ENCODE measurements at places on chromosomes 16 and 17. TPM values are rescaled to one million over a fixed set of nuclear protein-coding genes. Genes with fewer than 3 reads are reported as not detected.

- no peak for DNase-seq
Measured at GRCh38 chr17:3827124-3827773, 18.8 kb downstream of the NCBP3 start.

DNA sequence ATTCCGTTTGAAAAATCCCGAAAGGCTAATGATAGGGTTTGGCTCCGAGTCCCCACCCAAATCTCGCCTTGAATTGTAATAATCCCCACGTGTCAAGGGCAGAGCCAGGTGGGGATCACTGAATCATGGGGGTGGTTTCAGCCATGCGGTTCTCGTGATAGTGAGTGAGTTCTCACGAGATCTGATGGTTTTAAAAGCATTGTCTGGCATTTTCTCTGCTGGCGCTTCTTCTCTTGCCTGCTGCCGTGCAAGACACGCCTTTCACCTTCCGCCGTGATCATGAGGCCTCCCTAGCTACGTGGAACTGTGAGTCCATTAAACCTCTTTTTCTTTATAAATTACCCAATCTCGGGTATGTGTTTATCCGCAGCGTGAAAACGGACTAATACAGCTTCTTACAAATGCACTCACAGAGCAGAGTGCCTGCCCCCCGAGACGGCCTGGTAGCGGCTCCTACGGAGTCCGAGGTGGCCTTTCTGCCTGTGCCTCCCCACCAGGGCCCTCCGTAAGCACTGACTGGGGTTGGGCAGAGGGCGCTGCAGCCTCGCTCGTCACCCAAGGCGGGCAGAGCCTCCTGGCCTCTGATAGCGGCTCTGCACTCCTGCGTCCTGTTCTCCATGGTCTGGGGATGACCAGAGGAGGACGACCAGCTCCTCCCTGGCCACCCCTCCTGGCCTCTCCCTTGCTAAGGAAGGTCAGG lies 131.7 kb downstream of the FOXL1 start:
- no peak for DNase-seq

GRCh38 chr17:48868916-48869500 lies 23.6 kb upstream of the ATP5MC1 start:
- no peak for DNase-seq

DNA sequence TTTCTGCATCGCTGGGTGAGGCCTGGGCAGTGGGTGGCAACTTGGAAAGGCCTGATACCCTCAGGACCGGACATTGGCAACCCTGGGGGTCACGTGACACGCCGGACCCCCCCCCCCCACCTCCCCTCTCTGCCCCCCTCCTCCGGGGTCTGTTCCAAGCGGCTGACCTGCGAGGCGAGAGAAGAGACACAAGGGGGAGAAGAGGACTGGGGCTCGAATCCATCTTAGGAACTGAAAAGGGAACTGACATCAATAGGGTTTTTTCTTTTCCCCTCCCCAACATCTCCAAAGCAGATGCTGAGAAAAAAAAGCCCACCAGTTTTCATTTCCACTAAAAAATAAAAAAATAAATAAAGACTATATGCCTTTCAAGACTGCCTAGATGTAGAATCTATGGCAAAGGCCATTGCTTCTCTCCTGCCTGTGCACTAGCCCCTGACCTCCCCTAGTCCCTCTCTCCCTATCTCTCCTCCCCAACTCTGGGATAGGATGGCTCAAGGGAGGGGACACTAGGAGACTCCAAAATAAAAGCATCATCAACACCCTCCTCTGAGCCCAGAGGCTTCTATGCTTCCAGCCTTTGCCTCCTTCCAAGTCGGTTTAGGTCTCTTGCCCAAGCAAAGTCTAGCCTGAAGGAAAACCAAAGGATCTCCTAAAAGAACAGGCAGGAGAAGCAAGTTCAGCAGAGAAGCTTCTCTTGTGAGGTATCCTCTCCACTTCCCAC lies 7.7 kb upstream of the HOXB2 start:
- no peak for DNase-seq

- no peak for DNase-seq
Measured at GRCh38 chr16:13480801-13481200, 439.2 kb upstream of the ERCC4 start.

The KCTD19 gene
- 1.2 TPM for polyA plus RNA-seq

The FBXO47 gene
- not detected for polyA plus RNA-seq
